Smooth muscle cell of the brain vasculature (primary cell): ENCODE measurements at places on chromosomes 1 and 21.

- no peak for DNase-seq
Measured at GRCh38 chr1:89523572-89524368, 859 bp upstream of the LRRC8B start.

GRCh38 chr1:154703170-154703569, 95.2 kb upstream of the ADAR start:
- no peak for DNase-seq

GRCh38 chr21:26595971-26596370, 22.9 kb upstream of the CYYR1 start:
- DNase-seq, result no peak

GRCh38 chr1:176919386-176920378, 244.8 kb downstream of the ASTN1 start:
- no peak for DNase-seq

- no peak for DNase-seq
Measured at GRCh38 chr1:98019747-98020146, 98.9 kb upstream of the DPYD start.

- DNase-seq, result no peak
Measured at GRCh38 chr1:24311741-24312140, 7.4 kb upstream of the GRHL3 start.

DNA sequence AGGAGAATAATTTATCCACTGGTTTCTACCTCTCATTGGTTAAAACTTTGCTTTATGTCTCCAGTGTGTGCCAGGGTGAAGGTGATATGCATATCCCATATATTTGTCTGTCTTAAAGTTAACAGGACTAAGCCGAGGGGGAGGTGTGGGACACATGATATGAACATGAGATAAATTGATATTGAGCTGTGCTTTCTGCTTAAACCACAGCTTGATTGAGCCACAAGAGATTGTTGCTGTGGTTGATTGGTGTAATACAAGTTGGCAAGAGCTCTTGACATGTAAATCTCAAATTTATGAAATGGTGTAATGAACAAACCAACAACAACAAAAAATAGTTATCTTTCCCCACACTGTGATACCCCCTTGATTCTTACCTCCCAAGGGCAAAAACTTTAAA, 1295.5 kb upstream of the NCAM2 start:
- DNase-seq, result no peak

DNA sequence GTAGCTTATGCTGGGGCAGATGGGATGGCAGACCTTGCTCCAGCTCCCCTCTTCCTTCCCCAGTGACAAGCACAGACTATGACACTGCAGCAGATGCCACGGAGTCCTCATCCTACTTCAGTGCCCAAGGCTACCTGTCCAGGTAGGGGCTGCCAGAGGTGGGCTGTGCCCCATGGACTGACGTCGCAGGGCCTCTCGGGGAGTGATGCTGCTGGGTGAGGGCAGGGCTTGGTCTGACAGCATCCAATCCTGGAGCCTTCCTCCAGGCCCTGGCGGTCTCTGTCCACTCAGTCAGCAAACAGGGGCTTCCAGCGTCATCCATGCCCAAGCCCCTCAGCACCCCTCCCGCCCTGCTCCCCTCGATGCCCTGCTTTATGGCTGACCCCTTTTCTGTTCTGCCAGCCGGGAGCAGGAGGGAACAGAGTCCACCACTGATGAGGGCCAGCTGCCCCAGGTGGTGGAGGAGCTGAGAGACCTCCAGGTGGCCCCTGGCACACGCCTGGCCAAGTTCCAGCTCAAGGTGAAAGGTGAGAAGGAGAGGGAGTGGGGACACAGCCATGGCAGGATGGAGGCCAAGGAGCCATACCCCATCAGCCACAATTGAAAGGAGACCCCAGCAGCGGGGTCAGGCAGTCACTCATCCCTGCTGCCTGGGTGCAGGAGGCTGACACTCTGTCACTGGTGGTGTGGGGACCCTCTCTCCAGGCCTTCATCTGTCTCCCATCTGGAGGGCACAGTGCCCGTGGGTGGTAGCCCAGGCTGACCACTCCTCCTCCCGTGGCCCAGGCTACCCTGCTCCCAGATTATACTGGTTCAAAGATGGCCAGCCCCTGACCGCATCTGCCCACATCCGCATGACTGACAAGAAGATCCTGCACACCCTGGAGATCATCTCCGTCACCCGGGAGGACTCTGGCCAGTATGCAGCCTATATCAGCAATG, 73.6 kb downstream of the TRIM11 start:
- no peak for DNase-seq

- DNase-seq, result no peak
Measured at GRCh38 chr1:150762552-150762951, 3.0 kb downstream of the CTSS start.

- peak; percentile 62 for DNase-seq
Measured at GRCh38 chr1:99737016-99737415, 29.4 kb downstream of the FRRS1 start.

GRCh38 chr1:188269956-188270355, 1441.2 kb downstream of the PLA2G4A start:
- no peak for DNase-seq

DNA sequence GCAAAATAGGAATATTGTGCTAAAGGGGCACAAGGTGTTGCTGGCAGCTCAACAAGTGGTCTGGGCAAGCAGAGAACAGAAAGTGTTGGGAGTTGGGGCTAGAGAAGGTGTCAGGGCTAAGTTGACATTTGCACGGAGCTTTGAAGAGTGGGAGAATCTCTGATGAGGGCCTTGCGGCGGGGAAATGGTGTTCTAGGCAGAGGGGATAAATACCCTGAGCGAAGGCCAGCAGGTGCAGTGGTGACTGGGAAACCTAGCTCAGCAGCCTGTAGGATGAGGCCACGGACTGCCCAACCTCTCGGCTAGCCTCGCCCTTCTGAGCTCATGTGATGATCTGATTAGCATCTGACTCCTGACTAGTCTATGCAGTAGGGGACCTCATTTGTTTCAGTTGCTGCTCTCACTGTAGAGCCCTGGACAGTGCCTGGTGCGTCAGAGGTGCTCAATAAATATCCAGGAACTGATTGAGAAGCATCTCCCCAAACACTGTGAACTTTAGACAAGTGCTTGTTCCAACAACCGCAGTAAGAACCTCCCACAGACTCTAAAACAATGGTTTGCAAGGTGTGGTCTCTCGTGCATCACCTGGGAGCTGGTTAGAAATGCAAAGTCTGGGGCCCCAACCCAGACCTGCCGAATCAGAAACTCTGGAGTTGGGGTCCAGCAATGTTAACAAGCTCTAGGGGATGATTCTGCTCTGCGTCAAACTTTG, 1.0 kb upstream of the FOXO6 start:
- DNase-seq, result no peak

GRCh38 chr1:209630383-209631225, 21.6 kb downstream of the LAMB3 start:
- DNase-seq, result no peak

DNA sequence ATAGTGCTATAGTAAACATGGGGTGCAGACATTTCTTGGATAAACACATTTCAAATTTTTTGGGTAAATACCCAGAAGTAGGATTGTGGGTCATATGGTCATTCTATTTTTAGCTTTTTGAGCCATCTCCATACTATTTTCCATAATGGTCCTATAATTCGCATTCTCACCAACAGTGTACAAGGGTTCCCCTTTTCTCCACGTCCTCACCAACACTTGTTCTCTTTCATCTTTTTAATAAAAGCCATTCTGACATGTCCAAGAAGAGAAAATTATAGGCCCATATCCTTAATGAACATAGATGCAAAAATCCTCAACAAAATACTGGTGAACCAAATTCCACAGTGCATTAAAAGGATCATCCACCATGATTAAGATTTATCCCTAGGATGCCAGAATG, 8.9 kb downstream of the STUM start:
- no peak for DNase-seq
